ENCODE measurements at places on chromosomes 3 and 15.

- no peak for DNase-seq
Observed at GRCh38 chr15:56244038-56244810, 545 bp upstream of the RFX7 start.

GRCh38 chr3:39903253-39903652, 93.8 kb downstream of the MYRIP start:
- no peak for DNase-seq

DNA sequence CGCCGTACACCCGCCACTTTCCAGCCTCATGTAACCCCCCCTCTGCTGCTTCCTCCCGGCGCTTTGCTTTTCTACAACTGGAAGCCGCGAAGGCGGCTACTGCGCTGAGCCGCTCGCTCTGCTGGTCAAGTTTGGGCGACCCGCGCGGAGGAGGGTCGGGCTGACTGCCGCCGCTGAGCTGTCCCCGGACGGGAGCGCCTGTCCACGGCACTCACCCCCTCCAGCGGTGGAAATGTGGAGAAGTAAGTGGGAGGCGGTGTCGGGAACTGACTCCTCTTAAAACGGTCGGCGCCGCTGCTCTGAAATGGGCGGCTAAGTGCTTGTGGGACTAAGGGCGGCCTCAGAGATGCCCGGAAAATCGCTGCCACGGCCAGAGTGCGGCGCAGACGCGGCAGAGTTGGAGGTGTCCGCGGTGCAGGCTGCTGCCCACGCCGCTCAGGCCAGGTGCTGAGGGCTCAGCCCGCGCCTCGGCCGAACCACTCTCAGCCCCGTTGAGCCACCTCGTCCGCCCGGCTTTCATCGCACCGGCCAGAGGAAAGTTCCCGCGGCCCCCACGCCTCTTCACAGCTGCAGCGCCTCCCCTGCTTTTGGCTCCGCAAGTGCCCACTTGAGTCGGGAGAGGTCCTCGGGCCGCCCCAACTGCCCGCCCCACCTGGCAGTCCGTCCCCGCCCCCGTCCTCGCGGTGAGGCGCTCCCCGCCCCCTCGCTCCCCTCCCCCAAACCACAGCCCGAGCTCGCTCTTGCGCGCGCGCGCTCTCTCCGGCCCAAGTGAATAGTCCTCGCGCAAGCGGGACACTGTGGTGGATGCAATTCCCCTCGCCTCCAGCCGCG, at the start of gene EPHA6:
EPHA6 (plus strand) TSS at position 775 of the 831 bp plus-strand sequence.
- DNase-seq, result no peak

DNA sequence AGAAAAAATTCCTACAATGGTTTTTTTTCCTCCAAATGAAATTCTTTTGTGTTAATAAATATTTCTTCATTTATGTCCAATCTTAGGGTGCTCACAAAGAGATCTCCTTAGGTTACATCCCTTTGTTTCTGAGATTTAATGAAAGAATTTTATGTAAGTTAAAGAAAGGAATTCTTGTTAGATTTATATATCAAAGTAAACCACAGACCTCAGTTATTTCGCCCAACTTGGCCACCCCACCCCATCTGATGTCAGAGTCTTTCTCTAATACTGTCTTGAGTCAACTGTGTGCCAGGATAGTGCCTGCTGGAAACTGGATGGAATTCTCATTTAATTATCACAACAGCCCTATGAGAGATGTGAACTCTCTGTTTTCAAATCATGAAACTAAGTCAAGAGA, 259.9 kb downstream of the OPA1 start:
- DNase-seq, result no peak

GRCh38 chr3:159805411-159805772, 183.2 kb upstream of the IL12A start:
- no peak for DNase-seq

DNA sequence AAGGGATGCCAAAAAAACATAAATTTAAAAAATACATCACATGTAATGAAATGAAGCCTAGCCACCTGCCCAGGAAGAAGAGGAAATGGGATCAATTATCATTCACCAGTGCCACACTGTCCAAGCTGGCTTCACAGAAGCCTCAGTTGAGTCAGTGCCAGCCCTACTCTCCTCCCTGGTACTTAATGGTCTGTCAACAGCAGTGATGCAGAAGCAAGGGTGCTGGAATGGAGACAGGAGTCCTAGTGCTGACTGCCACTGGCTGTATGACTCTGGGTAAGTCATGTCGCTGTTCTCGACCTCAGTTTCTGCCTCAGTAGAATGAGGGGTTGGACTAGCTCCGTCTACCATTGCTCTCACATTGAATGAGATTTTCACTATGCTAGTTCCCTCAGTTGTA, 78.5 kb upstream of the LARS2 start:
- DNase-seq, result no peak

Measured in immature natural killer cell (primary cell).